ENCODE measurements at places on chromosomes 7 and 10.

- DNase-seq: no peak
Observed at GRCh38 chr10:126841341-126841895, 63.8 kb upstream of the DOCK1 start.

DNA sequence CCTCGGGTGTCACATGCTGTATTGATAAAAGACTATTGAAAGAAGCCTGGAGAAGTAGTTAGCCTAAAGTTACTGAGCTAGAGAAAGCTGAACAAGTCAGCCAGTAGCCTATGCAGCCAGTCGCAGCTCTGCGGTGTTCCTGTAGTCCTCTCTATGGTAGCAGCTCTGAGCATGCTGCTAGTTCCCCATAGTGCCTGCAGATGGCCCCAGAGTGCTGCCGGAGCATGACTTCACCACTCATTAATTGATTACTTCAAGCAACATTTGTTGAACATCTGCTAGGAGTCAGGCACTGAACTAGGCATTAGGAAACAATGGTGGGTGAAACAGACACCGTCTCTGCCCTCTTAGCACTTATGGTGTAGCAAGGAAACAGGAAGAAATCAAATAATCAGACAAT lies 422.7 kb downstream of the SORCS3 start:
- DNase-seq: no peak

GRCh38 chr7:157949711-157950110 lies 612.9 kb downstream of the DNAJB6 start:
- no peak for DNase-seq

GRCh38 chr10:132836832-132837540 lies 51.0 kb upstream of the NKX6-2 start:
- DNase-seq: no peak

DNA sequence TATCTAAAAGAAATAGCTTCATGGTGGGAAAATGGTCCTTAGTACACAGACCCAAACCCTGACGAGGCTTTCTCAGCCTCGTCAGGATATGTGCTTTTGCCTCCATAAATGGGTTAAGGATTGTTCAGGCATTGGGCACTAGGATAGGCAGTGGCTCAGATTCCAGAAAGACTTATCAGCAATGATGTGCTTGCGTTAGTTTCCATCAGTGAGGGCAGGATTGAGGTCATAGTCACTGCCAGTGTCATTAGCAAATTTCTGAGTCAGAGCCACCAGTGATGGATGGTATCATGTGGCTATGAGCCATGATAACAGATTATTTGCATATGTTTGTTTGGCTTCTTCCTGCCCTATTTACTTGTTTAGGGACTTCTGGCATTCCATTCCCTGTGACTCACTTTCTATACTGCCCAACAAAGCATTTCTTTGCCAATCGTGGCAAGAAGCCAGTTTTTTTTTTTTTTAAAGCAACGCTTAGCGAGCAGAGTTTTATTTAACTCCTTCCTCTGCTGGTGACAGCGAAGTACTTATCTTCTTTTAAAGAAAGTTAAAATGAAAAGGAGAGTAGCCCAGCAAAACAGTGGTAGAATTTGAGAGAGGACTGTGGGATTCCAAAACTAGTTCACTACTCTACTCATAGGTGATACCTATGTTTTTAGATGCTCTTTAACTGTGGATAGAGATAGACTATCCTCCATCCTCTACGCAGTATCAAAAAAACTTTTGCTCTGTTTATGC lies 44.4 kb downstream of the MYPN start:
- DNase-seq: no peak

DNA sequence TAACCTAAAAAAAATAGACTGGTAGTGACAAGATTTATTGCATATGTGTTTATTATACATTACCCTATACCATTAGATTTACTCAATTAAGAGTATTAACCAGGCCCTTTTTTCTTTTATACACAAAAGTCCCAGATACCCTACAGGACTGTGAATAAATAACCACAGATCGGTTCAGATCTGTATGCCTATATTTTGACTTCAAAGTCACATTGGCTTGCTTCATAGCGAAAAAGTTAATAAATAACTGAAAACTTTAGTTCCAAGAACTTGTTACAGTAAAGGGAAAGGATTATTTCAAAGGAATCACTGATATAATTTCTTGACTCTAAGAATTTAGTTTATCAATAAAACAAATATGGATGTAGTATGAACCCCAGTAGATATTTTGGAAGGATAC lies 41.8 kb upstream of the FMC1 start:
- no peak for DNase-seq

DNA sequence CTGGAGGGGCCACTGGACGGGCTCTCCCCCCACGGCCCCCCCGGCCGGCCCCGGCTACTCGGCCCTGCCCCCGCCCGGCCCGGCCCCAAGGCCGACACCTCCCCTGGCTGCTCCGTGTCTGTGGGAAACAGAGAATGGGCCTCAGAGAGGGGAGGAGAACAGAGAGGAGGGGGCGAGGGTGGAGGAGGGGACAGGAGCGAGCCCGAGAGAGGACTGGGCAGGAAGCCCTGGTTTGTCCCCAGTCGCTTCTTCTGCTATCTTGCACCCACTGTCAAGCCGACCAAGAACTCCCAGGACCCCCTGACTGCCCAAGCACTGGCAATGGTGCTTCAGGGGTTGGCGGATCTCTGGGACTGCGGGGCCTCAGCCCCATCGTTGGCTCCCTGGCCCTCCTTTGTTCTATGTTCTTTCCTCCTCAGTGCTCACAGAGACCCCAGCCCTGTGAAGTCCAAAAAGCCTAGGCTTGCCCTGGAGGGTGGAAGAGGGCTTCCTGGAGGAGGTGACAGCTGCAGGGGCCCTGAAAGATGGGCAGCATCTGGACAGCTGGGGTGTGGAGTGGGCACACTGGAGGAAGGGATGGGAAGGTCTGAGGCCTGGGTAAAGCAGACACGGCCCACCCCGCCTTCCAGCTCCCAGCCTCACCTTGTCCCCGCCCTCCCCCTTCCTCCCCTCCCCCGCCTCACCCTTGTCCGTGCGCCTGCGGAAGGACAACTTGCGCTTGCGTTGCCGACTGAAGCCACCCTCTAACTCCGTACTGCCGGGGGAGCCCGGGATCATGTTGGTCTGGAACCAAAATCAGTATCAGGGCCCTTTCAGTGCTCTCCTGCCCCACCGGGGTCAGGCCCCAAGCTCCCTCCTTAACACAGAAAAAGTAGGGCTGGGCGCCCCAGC lies 30.1 kb downstream of the KCNH2 start:
- DNase-seq: no peak

DNA sequence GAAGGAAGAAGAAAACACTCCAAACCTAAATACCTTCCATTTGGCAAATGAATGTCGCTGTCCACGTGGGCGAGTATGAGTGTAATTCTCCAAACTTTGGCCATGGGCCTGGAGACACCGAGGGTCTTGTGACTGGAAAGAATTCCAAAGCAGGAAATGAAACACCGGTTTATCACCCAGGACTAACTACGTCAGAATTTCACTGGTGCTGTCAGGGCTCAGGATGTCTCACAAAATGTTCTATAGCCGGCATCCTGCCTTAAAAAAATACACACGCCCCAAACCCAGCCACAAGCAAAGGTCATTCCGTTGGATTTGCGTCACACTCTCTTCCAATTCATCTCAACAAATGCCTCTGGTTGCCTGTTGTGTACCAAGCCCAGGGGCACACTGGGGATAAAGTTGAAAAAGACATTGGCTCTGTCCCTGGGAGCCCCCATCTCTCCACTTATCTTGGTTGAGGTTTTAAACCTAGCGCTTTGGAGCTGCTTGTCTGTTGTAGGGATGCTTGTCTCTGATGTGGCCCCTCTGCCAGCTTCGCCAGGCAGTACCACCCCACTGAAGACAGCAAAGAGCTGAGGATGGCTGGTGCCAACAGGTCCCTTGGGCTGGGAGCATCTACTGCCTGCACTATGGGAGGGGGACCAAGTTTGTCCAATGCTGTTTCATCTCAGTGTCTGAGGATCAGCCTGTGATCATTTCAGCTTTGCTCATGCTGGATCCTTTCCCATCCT lies 31.2 kb downstream of the GSTO2 start:
- no peak for DNase-seq

DNA sequence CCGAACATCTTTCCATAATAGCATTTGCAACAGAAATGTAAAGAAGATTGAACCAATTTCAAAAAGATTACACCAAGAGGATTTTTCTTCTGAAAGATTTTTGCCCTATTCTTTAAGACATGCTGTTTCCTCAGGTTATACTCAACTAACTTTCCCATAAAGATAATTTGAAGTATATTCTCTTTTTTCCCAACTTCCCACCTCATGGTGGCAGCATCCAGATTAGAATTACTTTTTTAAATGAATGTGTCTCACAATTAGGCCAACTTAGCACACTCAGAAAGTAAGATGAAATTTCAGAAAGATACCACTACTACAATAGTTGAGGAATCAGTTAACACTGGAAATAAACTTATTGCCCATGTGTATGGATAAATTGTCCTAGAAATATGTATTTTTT lies 178.2 kb upstream of the CSTF2T start:
- DNase-seq: no peak

- DNase-seq: no peak
Observed at GRCh38 chr7:68684996-68685395, 913.3 kb upstream of the AUTS2 start.

- DNase-seq: no peak
Observed at GRCh38 chr10:102455893-102456471, 4.6 kb upstream of the C10orf95 start.

DNA sequence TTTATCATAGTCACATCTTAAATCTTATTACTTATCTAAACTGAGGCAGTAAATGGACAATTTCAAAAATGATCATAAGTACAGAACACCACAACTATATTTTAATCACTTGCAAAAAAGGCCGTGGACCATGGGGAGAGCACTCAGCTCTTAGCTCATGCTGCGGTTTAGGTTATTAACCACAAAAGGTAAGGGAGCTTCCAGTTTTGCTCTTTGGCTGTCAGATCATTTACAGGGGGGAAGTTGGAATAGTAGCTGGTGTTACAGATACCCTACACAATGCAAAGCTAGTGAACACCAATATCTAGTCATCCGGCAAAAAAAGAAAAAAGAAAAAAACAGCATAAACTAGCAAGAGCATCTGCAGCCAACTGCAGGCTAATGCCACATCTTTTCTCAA lies 147.0 kb downstream of the BBS9 start:
- no peak for DNase-seq

Measured in CD4-positive, alpha-beta T cell treated with Interleukin-15 for 1 hour (primary cell).